ENCODE measurements at places on chromosomes 2 and 18. TPM values are rescaled to one million over a fixed set of nuclear protein-coding genes. Genes with fewer than 3 reads are reported as not detected.

C1QL2 gene
- not detected for polyA plus RNA-seq

FIGLA gene
- polyA plus RNA-seq = not detected

TNFAIP6 gene
- not detected for polyA plus RNA-seq

PLGLB1 gene
- polyA plus RNA-seq = 1.7 TPM

PRSS56 gene
- not detected for polyA plus RNA-seq

Measured in B cell (primary cell).